ENCODE measurements at places on chromosomes 7 and 10.

GRCh38 chr10:61110188-61110844 lies 166.3 kb upstream of the RHOBTB1 start:
- peak; percentile 23 for DNase-seq

DNA sequence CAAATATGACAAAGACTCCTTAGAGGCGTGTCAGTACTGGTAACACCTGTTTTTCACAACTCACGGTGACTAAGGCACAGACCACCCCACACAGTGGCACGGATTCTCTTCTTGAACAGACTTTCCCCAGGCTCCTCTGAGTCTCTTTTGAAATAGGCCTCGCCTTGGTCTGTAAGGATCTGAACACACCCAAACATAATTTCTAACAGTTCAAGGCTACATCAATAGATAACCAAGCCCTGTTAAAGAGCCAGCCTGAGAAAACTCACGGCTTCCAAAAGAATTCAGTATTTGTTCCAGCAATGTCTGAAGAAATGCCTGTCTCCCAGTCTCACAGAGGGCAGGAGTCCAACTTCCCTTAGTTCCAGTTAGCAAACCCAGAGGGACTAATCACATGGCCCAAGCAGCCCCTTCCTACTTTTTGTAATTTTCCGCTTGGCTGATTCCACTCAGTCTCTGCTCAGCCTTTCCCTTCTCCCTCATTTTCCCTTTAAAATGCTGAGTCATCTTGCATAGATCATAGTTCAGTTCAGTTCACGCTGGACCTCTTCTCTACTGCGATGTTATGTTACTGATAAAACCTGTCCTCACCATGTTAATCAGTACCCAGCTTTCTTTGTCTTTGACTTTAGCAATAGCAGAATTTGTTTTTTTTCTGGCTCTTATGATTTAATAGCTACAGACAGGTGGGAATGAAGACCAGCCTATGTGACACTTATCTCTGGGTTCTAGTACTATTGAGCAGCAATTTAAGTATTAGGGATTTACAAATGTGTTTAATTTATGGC lies 22.6 kb upstream of the AKR1C3 start:
- peak; percentile 63 for DNase-seq

GRCh38 chr7:14691034-14691433 lies 211.5 kb downstream of the DGKB start:
- no peak for DNase-seq

DNA sequence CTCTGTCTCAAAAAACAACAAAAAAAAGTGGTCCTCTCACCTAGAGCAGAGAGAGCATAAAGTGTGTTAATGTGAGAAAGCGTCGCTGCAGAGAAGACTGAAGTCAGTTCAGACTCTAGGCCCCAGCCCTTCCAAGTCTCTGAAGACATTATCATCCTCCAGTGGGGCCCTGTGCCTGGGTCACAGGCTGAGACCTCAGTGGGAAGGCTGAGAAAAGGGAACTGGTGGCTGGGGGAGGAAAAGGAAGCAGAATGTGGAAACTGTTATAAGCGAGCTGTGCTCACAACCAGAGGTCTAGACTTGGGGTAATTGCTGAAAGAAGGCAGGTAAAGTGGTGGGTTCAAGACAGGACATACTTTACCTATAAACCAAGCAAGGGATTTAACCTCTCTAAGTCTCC lies 4.9 kb upstream of the RRP12 start:
- DNase-seq: no peak

GRCh38 chr10:92914478-92915325 lies 66.4 kb downstream of the EXOC6 start:
- DNase-seq: no peak

- no peak for DNase-seq
Observed at GRCh38 chr7:10412422-10413019, 561.2 kb upstream of the PHF14 start.

DNA sequence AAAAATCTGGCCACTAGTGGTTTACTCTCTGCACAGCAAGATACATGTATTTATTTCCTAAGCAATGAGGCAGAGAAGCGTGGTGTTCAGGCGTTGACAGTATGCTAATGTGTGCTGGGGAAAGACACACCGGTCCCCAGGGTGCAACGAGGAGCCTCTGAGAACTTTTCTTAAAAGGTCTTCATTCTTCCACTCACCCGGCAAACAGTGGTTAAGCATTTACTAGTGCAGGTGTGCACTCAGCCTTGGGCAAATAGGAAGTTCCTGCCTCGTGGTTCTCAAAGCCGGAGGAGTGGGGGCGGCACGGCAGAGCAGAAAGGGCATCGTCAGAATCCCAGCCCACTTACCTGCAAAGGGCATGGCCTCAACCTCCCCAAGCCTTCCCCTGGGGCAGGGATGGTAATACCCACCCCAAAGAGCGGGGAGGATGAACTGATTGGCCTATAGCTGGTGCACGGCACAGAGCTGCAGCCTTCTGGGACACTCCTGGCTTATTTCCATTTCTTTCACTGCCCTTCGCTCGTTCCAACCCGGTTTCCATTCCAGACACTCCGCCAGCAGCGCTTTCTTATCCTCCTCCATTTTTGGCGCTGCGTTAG lies 184.3 kb upstream of the CTBP2 start:
- no peak for DNase-seq

- peak; percentile 52 for DNase-seq
Observed at GRCh38 chr7:147400221-147400689, 1190.3 kb upstream of the C7orf33 start.

- DNase-seq: no peak
Observed at GRCh38 chr10:73218431-73219191, 28.4 kb downstream of the DNAJC9 start.

- DNase-seq: no peak
Observed at GRCh38 chr7:31858055-31858454, 171.0 kb downstream of the PPP1R17 start.

GRCh38 chr10:86363184-86363832 lies 3.3 kb downstream of the GRID1 start:
- no peak for DNase-seq

- DNase-seq: no peak
Observed at GRCh38 chr10:48336978-48337599, 30.6 kb downstream of the MAPK8 start.

DNA sequence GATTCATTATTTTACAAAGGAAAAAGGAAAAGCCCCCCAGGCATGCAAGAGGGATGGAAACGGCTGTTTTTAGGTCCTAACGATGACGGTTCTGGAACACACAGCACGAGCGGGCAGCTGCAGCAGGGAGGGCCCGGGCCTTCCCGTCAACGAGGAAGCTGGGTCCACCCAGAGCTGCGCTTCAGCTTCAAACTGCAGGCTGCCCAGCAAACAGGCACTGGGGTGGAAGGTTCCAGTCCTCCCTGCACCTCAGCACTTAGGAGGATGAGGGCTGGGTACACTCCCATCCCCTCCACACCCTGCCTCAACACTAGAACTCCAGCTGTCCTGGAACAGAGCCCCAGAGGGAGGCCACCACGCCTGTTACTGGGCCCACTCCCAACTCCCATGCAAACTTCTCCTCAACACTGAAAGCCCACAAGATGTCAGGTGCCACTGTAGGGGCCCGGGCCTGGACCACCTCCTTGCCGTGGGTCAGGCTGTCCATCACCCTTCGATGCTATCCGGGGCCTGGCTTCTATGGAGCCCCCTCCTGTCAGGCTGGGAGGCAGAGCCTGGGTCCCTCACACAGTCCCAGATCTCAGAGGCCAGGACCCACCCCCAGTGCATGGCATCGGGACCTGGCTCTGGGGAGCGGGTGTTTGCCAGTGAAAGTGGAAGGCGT lies 33.0 kb downstream of the PAPOLB start:
- DNase-seq: no peak

- no peak for DNase-seq
Observed at GRCh38 chr7:127266047-127266446, 13.3 kb upstream of the GRM8 start.

DNA sequence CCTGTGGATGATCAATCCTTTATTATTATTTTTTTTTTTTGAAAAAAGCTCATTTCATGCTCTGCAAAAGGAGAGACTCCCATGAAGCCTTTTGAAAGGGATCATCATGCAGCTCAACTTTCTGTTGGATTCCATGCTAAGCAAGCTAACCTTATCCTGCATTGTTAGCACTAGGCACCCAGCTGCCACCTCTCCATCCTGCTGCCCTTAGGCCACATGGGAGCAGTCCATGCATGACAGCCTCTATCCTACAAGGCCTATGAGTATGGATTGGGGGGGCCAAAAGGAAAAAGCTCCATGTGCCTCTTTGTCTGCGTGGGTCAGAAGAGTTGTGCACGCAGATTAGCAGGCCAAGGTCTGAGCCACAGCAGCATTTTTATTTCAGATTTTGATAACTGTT lies 19.2 kb downstream of the SMNDC1 start:
- DNase-seq: no peak

- DNase-seq: no peak
Observed at GRCh38 chr10:47276576-47277351, 23.2 kb upstream of the GDF10 start.

DNA sequence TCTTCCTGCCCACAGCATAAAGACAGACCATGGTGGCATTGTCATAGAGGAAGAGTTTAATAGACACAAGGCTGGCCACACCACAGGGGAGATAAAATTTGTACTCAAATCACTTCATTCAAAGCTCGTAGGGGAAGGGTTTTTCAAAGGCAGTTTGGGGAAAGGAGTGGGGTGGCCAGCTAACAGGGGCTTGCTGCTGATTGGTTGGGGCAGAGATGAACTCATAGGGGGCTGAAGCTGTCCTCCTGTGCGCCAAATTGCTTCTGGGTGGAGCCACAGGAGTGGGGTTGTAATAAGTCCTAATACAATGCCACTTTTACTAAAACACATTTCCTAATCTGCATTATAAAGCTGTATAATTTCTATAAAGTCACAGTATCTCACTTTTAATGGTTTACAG lies 22.5 kb downstream of the PDZD8 start:
- no peak for DNase-seq

DNA sequence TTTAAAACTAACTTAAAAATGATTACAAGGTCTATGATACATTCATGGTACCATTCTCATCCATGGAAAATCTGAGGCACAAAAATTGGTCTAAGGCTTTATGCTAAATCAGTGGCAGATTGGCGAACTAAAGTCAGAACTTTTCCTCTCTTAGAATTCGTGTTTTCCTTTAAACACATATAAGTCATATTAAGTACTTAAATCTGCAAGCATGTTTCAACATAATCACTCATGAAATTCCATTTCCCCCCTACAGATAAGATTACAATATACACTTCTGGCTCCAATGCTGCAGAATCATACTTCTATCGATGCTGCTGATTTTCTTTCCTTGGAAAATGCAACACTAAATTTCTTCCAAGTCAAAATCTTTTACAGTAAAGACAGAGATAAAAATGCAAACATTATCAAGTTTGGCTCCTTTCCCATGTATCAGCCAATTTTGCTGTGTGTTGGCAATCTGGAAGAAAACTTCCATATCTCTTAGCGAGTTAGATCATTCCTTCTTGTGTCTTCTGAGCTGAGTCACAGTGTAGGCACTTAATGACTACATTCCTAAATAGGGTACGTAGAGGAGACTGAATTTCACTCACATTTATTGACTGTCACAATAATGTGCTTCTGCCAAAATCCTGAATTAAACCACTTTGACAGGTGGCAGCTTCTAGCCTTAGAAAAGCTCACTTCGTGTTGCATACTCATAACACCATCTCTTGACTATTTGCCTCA lies 76.4 kb upstream of the LRRC17 start:
- DNase-seq: no peak

DNA sequence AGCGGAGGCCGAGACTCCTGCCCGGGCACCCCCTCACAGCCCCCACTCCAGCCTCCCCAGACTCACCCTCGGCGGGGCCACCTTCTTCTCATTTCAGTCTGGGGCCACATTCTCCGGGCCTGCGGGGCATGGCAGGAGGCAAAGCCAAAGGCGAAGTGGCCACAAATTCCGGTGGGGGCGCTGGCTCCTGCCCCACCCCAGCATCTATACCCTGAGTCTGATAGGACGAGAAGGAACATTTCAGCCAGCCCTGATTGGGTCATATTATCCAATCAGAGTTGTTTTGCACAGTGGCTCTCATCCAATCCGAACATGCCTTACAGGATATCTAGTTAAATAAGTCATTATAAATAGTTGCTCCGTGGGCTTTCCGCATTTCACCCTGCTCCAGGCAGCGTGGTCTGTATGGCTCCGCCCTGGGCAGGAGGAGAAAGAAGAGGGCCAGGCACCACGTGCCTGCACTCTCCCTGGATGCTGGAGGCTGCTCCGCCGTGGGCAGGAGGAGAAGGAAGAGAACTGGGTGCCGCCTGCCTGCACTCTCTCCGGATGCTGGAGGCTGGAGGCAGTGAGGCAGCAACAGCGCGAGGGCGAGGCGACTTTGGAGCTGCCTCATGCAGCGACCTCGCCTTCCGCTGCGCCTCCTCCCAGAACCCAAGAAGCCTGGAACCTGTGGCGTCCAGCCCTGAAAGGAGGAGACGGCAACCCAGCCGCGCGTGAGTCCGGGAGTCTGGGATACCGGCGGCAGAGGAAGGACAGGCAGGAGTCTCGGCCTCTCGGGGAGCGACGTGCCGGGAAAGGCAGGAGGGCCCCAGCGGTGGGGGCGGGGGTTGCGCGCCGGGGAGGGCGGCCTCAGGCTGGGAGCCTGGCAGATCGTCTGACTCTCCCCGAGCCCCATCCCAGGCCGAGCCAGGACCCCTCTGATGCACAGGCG lies 162.9 kb downstream of the ZNF33B start:
- DNase-seq: peak; percentile 32

DNA sequence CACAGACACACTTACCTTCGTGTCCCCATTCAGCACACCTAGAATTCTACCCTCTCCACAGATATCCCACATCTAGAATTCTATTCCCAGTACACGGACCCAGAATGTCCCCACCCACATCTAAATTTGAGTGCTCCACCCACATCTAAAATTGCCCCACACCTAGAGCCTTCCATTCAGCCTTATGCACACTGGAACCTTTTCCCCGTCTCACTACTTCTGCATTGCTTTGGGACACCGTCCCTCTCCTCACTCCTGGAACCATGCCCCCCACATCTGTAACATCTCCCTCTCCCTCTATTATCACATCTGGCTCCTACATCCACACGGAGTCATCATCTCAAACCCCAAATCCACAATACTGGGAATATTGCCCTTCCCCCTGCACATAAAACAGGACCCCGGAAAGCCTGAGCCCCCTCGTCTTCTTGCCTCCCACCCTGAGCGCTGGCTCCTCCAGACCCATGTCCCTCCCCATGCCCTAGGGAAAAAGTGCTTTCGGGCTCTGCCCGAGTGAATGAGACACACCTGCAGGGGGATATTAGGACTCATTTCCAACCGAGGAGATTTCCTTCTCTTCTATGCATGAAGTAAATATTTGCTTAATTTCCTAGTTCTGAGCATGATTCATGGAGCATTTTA lies 125.8 kb upstream of the UNC5B start:
- DNase-seq: no peak

GRCh38 chr10:62597226-62597625 lies 207.3 kb upstream of the ADO start:
- DNase-seq: peak; percentile 55

- no peak for DNase-seq
Observed at GRCh38 chr10:73931767-73932619, 21.1 kb downstream of the PLAU start.

Data from AG09309 (cell line).